ENCODE measurements at places on chromosomes 2 and 18.

- no peak for DNase-seq
Observed at GRCh38 chr2:37267685-37268084, 36.2 kb downstream of the NDUFAF7 start.

- DNase-seq, result no peak
Observed at GRCh38 chr2:170573671-170574070, 141.5 kb upstream of the SP5 start.

DNA sequence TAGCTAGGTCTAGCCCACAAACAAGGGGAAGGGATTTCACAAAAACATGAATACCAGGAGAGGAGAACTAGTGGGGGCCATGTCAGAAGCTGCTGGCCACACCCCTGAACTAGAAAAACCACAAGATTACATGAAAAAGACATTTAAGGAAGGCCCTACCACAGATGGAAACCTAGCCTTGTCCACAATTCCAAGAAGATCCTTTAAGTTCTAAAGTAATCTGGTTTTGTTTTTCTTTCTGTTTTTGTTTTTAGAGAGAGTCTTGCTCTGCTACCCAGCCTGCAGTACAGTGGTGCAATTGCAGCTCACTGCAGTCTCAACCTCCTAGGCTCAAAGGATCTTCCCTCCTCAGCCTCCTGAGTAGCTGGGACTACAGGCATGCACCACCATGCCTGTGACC is 34.2 kb upstream of the CAB39 start:
- no peak for DNase-seq

DNA sequence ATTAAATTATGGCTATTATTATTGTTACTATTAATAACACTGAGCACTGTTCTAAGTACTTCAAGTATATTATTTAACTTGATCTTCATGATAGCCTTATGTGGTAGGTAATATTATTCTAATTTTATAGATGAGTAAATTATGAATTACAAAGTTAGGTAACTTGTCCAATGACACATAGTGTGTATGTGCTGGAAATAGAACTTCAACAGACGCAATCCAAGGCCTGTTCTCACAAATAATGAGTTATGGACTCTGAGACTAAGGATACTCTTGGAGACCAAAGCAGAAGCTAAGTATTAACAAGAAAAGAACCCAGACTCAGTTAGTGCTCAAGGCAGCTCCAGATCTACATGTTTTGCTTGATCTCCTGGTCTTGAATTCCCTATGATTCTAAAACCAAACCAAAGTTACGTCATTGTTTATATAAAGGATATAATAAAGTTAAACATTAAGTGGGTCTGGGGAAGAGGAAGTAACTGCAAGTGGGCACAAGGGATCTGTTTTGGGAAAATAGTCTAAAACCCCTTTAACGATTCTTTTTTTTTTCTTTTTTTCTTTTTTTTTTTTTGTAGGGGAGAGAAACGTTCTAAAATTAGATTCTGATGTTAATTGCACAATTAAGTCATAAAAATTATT is 211.3 kb downstream of the ERBB4 start:
- no peak for DNase-seq

All from naive thymus-derived CD8-positive, alpha-beta T cell (primary cell).